ENCODE measurements at places on chromosomes 2 and 18.
A peak's percentile ranks its signal among the peaks of the same experiment; 100 is the strongest.

- DNase-seq = no peak
Observed at GRCh38 chr2:127226520-127227263, 6.6 kb upstream of the CYP27C1 start.

DNA sequence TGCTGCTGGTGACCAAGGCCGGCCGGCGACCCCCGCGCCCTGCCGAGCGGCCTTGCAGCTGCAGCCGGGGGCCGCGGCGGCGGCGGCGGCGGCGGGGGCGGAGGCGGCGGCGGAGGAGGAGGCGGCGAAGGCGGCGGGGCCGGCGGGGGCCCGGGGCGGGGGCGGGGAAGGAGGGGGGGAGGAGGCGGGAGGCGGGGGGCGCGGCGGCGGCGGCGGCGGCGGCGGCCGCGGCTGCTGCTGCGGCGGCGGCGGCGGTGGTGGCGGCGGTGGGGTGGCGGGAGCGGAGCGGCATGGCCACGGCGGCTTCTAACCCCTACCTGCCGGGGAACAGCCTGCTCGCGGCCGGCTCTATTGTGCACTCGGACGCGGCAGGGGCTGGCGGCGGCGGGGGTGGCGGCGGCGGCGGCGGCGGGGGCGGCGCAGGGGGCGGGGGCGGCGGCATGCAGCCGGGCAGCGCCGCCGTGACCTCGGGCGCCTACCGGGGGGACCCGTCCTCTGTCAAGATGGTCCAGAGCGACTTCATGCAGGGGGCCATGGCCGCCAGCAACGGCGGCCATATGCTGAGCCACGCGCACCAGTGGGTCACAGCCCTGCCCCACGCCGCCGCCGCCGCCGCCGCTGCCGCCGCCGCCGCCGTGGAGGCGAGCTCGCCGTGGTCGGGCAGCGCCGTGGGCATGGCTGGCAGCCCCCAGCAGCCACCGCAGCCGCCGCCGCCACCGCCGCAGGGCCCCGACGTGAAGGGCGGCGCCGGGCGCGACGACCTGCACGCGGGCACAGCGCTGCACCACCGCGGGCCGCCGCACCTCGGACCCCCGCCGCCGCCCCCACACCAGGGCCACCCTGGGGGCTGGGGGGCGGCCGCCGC lies 1.5 kb downstream of the POU3F3 start:
- DNase-seq = no peak

- DNase-seq = no peak
Observed at GRCh38 chr2:105100046-105100840, 62.4 kb downstream of the MRPS9 start.

- no peak for DNase-seq
Observed at GRCh38 chr2:157895531-157895930, 19.4 kb upstream of the ACVR1 start.

GRCh38 chr18:21303445-21303844 lies 61.4 kb downstream of the GREB1L start:
- no peak for DNase-seq

GRCh38 chr18:26176134-26176533 lies 42.5 kb downstream of the PSMA8 start:
- DNase-seq = no peak

DNA sequence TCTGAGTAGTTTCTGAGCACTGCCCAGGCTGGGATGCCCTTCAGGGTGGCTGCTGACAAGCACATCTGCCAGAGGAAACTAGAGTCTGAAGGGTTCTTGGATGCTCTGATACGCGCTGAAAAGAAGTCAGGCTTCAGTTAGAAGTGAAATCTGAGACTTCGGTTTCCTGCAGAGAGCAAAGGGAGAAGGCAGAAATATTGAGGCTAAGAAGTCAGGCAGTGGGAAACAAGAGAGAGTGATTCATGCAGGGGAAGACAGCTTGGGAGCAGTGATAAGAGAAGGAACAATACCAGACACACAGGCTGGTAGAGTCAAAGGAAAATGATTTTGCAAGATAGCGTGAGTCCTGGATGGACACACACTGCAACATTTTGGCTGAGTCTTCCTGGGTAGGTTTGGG lies 51.0 kb upstream of the BOD1L2 start:
- DNase-seq = no peak

GRCh38 chr2:138090330-138090729 lies 126.1 kb downstream of the HNMT start:
- DNase-seq = no peak

DNA sequence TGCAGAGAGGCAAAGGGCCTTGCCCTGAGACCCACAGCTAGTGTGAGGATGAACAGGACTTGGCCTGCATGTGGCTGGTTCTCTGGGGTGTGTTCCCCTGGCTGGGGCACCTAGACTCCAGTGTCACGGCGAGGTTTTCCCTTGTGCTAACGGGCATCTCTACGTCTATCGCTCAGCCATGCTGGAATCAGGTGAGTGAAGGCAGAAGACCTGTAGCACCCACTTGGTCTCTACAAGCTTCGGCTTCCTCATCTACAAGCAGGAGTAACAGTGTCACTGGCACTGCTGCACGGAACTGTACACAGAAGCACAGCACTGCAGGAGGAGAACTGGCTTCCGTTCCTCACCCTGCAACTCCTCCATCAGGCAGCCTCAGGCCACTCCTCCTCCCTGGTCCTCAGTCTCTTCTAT lies 30.6 kb downstream of the HS1BP3 start:
- no peak for DNase-seq

DNA sequence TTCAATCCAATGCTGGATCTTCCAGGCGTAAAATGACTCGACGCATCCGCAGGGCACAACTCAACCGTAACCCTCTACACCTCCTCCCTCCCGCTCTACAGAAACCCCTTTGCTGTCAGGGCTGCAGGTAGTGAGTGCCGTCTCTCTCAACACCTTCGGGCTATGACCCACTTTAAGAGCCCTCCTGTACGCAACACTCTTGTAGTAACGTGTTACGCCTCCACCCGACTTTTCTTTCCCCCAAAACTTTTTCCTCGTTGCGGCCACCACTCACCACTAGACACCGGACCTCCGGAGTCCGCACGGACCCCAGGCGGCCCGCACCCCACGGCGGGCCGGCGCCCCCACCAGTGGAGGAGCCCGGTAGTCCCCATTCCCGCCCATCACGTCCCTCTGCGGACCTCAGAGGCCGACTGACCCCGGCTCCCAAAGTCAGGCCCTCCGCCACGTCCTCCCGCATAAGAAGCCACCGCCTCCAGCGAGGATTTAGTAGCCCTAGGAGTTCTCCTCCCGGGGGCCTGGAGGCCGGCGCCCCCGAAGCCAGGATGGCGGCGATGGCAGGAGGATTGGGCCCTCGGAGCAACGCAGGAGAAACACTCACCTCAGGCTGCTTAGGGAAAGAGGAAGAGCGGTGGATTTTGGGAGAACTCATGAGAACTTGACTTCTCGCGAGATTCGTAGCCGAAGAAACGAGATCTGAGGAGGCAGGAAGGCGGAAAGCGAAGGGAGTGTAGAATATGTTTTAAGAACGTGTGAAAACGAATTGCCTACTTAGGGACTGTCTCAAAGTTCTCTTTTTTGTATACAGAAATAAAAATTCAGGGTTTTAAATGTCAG lies 5.0 kb upstream of the C18orf32 start:
- DNase-seq = peak; percentile 65

GRCh38 chr18:30583768-30584167 lies 458.8 kb downstream of the DSC3 start:
- no peak for DNase-seq

DNA sequence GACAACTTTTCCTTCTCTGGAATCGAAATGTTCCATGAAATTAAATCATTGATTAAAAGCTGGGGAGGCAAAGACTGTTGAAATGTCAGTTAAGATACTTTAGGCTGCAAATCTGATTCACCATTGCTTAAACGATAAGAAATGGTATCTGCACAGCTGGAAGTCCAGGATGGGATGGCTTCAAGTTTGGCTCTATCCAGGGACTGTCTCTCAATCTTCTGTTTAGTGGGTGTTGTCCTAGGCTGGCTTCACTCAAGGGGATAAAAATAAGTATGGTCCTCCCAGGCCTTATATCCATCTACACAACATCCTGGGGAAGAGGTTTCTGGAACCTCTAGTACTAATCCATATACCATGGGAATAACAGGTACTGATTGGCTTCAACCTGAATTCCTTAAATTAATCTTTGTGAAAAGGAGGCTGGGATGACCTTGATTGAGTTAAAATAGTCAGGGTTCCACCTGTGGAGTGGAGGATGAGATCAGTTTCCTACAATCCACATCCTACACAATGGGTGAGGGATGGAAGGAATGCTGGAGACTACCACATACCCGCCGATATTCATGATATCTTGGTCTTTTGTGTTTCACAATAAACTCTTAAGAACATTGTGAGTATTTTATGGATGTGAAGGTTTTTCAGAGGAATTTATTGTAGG lies 156.0 kb upstream of the L3MBTL4 start:
- no peak for DNase-seq

GRCh38 chr18:48844271-48844670 lies 106.5 kb downstream of the SMAD7 start:
- DNase-seq = no peak

GRCh38 chr2:4827836-4828235 lies 864.3 kb upstream of the SOX11 start:
- no peak for DNase-seq

DNA sequence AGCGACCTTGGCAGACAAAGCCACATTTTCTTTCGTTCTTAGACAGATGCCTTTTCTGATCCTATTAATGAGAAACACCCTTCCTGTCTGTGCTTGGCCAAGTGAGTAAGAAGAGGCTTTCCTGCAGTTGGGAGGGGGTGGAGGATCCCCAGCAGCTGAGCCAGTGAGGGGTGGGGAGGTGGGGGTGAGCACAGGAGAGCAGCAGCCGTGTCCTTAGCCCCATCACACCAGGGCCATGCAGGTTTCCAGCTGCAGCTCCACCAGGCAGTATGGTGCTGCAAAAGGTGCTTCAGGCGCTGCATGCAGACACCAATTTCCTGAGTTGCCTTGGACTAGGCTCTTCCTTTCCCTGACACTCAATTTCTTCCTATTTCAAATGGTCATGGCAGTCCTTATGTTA lies 123.3 kb upstream of the SIX2 start:
- no peak for DNase-seq

GRCh38 chr2:54528311-54528955 lies 72.3 kb downstream of the SPTBN1 start:
- DNase-seq = no peak

GRCh38 chr2:7703048-7703447 lies 785.8 kb downstream of the RNF144A start:
- DNase-seq = no peak

DNA sequence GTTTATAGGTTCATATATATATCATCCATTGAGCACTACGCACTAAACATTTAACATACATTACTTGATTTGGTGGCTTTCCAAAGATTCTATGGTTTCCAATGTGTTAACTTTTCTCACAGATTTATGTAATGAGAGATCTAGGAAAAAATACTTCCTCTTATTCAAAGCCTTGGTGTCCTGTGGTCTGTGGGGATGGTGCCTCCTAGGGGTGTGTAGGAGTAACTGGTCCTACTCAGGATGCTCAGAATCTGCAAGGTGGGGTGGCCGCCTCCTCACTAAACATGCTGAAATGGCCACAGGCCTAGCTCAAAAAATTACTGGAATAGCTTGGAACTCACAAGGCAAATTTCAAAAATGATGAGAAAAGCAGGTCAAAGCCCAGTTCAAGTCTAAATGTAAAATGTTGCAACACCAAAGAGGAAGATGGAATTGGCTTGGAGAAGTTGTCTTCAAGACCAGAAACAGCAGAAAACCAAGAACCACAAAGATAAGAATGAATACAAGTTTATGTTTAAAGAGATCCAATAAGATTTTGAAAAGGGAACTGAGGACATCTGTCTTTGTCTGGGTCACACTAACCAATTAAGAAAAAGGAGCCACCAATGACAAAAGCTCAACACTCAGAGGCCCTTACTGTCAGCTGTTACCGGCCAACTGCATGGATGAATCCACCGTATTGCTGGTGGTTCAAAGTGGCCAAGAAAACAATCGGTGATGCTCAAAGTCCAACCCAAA lies 11.5 kb downstream of the GPR55 start:
- no peak for DNase-seq

- no peak for DNase-seq
Observed at GRCh38 chr2:218264773-218265561, 4.2 kb downstream of the GPBAR1 start.

Data from activated CD4-positive, alpha-beta T cell treated with anti-CD3 and anti-CD28 coated beads for 24 hours (primary cell).